ENCODE measurements at places on chromosomes 13 and 19.

DNA sequence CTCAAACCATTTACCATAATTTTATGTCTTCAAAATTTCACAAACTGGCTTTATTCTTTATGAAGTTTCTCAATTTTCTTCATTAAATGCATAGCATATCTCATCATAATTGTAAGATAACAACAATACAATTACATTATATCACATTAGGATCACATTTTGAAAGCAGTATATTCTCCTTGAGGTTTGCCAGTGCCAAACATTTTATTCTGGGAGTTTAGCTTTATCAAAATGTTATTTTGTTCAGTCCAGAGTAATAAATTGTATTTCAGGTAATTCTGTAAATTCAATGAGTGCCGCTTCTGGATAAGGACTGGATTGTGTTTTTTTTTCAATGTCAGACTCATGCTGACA is 234.6 kb upstream of the MIR17HG start:
- H3K27me3 ChIP-seq = no peaks in the 10 kb centered on the region
- DNase-seq = no peak
- no peaks in the 10 kb centered on the region for H3K4me1 ChIP-seq
- no peak overlapping the region for H3K4me3 ChIP-seq
- no peak overlapping the region for H3K27ac ChIP-seq

DNA sequence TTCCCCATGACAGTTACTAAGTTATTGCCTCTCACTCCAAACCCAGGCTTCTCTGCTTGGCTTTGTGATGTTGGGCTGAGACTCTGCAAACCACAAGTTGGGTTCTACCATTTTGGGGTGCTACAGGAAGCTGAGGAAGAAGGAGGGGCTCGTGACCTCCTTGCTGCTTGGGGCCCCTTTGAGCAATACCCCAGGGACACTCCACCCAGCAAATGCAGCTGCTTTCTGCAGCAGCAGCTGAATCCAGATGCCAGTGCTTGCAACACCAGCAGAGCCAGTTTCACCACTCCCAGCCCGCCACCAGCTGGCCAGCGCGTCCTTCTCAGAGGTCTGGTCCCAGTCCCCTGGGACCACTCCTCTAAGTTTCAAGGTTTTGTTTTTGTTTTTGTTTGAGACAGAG is 22.0 kb upstream of the UBAC2 start:
- H3K4me1 ChIP-seq = no peaks in the 10 kb centered on the region
- H3K27me3 ChIP-seq = peaks cover 12% of the 10 kb centered on the region
- DNase-seq = no peak
- H3K4me3 ChIP-seq = no peak overlapping the region
- no peak overlapping the region for H3K27ac ChIP-seq
- H3K36me3 ChIP-seq = no peaks in the 10 kb centered on the region

GRCh38 chr19:40813182-40813581 is 14.2 kb downstream of the EGLN2 start:
- no peak for DNase-seq
- H3K4me3 ChIP-seq = no peak overlapping the region
- H3K27me3 ChIP-seq = peaks cover 8% of the 10 kb centered on the region
- no peak overlapping the region for H3K27ac ChIP-seq
- H3K4me1 ChIP-seq = peaks cover 10% of the 10 kb centered on the region

DNA sequence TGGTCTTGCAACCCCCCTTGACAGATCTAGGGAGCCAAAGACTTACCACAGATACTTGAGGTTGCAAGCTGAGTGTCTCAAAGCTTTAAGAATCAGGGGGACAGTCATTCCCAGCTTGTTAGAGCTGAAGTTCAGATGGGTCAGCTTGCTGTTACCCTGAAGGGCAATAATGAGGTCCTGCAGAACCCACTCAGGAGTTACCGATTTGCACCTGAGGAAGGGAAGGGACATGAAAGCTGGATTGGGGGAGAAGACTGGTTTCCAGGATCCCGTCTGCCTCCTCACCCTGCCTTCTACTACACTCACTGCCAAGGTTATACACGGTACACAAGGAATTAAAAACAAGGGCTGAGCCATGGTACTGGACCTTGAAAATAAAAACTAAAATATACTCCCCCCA is 24.4 kb downstream of the NLRP13 start:
- H3K27ac ChIP-seq = no peak overlapping the region
- no peaks in the 10 kb centered on the region for H3K27me3 ChIP-seq
- no peaks in the 10 kb centered on the region for H3K4me1 ChIP-seq
- no peaks in the 10 kb centered on the region for H3K36me3 ChIP-seq

GRCh38 chr19:547836-548720 is 4.2 kb downstream of the GZMM start:
- no peaks in the 10 kb centered on the region for H3K27me3 ChIP-seq
- no peaks in the 10 kb centered on the region for H3K4me1 ChIP-seq
- no peak overlapping the region for H3K27ac ChIP-seq

DNA sequence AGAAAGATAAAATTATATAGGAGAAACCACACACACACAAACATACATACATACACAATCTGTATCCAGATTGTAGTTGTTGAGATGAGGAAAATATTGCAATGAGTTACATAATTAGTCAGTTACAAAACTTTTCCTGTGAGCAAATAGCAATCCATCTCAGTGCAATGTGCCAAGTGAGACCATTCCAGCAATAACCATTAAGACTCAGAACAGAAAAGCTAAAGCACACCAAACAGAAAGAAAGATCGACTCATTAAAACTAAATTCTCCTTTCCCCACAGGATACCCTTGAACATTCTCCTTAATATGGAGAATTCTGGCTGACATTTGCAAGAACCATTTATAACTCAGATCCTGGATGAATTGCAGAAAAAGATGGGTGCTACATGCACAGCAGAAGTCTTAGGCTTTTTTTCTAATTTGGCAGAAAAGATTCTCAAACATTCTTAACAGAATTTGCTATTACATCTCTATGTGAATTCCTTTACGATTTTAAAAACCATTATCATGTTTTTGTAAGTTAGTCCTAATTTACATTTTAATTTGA is 1341.2 kb upstream of the SPRY2 start:
- H3K4me1 ChIP-seq = no peaks in the 10 kb centered on the region
- H3K36me3 ChIP-seq = no peaks in the 10 kb centered on the region
- no peak overlapping the region for H3K27ac ChIP-seq
- no peak overlapping the region for H3K4me3 ChIP-seq
- H3K27me3 ChIP-seq = no peaks in the 10 kb centered on the region

Data from endothelial cell of umbilical vein (primary cell).